ENCODE measurements at places on chromosomes 1 and 21.

DNA sequence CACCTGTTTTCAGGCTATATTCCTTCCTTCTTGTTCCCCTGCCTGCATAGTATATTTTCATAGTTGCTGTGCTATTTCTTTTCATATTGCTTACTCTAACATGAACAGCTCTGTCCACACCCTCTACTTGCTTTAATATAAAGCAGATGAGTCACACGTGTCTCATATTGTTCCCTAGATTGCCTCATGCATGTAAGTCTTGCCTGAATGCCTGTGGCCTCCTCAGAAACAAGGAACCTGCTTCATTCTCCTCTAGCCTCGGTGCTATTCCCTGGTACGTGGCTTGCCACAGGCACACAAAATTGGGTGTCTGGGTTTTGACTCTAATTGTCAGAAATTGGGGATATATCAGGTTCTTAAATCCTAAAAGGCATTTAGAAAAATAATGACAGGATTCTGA, 16.5 kb upstream of the PKP1 start:
- DNase-seq = no peak

DNA sequence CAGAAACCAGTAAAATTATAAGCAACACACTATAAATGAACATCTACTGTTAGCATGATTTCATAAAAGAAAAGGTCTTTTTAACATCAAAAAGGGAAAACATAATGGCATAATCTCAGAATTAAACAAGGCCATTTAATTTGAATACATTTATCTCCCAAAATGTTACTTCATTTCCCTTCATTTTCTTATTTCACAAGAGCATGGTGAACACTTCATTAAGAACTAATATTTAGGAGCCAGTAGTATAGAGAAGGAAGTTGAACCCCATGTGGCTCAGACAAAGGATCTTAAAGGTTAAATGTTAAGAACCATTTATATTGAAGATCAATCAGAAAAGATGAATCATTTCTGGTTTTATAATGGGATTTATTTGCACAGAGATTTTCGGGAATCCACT, 981.7 kb downstream of the TTLL7 start:
- DNase-seq = no peak

GRCh38 chr1:187409341-187409740, 580.6 kb downstream of the PLA2G4A start:
- DNase-seq = no peak

GRCh38 chr1:223704921-223705878, 7.1 kb upstream of the CAPN2 start:
- DNase-seq = no peak

DNA sequence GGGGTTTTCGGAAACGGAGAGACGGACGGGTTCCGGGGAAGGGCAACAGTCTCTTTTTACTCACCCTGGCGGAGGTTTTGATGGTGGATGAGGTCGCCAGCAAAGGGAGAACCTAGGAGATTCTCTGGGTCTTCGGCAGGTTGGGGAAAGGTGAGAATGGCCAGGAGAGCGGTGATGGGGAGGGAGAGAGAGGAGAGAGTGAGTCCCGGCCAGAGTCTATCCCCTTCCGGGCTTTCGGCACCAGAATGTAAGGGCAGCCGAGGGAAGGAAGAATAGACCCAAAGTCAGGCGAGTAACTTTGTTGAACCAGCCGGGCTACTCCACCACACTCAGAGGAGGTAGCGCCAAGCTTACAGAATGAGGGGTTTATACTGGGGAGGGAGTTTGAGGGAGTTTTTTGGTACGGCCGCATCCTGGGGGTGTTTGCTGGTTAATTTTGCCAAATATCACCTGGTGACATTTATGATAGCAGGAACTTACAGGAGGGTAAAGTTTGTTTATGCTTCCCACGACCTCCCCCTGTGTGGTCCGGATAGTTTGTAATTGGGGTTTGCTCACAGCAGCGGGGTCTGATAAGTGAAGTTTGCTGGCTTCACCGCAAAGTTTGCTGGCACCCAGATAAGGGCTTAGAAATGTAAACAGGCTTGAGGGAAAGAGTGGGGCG, 141.1 kb upstream of the ETV3 start:
- DNase-seq = no peak

GRCh38 chr1:118217141-118217838, 32.3 kb upstream of the SPAG17 start:
- no peak for DNase-seq

GRCh38 chr1:186985889-186986491, 157.2 kb downstream of the PLA2G4A start:
- no peak for DNase-seq

GRCh38 chr1:47424336-47424982, 8.4 kb downstream of the FOXE3 start:
- DNase-seq = no peak

- DNase-seq = no peak
Measured at GRCh38 chr1:184747089-184747955, 7.3 kb downstream of the EDEM3 start.

DNA sequence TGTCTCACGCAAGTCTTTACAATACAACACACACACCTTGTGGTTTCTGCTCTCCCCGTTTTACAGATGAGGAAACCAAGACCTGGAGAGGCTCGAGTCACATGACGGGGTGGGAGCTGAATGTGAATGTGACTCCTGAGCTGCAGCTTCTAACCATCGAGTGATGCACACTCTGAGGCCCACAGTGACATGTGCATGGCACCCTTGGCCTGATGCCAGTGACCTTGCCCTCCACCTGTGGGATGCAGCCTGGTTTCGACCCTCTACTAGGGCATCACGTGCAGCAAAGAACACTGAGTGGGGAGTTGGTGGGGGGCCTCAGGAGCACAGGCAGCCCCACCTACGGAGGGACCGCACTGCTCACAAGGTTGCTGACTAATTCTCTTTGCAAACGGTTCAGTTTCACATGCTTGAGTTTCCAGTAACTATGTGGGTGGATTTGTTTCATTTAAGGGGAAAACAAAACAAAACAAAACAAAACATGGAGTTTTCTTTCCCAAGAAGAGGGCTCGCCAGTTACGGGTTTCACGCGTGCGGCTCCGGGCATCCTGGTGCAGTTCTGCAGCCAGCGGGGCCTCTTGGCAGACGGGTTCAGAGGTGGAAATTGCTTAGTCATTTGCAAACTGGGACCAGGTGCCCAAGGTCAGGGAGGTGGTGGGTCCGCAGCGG, 22.9 kb downstream of the SPSB1 start:
- DNase-seq = no peak

DNA sequence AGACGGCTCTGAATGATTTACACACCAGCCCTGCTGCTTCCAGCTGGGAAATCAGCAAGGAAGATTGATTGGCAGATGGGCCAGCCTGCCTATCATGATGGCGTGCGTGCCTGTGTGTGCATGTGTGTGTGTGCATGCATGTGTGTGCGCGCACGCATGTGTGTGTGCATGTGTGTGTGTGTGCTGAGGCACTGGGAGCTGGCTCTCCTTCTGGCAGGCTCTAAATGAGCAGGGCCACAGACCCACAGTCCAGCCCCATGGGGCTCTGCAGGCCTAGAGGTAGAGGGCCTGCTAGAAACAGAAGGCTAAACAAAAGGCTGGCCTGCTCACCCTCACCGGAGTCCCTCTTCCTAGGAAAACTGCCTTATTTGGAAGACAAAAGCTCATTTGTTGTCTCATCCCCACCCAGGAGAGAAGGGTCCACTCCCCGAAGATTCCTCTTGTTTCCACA, 6.0 kb downstream of the KLHDC8A start:
- DNase-seq = no peak

- DNase-seq = no peak
Measured at GRCh38 chr1:9399510-9400424, 107.1 kb downstream of the SPSB1 start.

GRCh38 chr1:8002329-8002910, 23.7 kb downstream of the ERRFI1 start:
- DNase-seq = no peak

- no peak for DNase-seq
Measured at GRCh38 chr21:39077876-39078275, 105.4 kb downstream of the PSMG1 start.

Data from activated naive CD4-positive, alpha-beta T cell (primary cell).